ENCODE measurements at places on chromosomes 7 and 10.

GRCh38 chr7:133836666-133837065 is 290.5 kb upstream of the LRGUK start:
- DNase-seq: no peak

- DNase-seq: no peak
These were observed 155.3 kb upstream of the FRMD4A start for GRCh38 chr10:14485986-14486385.

DNA sequence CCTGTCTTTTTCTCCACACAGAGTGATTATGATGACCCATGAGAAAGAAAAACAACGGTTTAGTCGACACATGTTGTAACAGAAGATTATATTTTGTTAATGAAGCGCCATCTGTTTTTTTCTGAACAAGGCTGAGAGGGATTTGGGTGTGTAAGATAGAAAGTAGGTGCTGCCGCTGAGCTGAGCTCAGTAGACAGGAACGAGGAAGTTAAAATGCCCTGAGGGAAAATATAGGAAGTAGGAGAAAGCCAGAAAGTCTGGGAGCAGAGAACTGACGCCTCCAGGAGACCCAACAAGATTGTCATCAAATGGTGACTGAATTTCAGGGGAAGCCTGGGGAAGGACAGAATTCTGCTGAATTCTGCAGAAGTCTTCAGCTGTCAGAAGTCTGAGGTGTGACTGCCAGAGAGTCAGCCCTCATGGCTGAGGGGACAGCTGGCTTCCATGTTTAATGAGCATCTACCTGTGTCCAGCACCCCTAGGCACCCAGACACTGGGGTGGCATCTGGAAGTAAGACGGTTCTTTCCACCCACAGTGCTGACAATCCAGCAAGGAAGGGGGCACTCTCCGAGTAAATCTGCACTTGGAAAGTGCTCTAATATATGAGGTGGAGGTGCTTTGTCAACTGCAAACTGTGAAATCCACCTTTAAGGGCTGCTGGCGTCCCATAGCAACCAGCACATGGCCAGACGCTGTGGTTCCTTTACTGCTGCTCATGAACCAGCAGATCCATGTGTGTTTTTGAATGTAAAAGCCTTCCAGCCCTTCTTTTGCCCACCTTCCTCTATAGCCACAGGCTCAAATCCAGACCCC is 12.5 kb upstream of the TSPAN15 start:
- no peak for DNase-seq

DNA sequence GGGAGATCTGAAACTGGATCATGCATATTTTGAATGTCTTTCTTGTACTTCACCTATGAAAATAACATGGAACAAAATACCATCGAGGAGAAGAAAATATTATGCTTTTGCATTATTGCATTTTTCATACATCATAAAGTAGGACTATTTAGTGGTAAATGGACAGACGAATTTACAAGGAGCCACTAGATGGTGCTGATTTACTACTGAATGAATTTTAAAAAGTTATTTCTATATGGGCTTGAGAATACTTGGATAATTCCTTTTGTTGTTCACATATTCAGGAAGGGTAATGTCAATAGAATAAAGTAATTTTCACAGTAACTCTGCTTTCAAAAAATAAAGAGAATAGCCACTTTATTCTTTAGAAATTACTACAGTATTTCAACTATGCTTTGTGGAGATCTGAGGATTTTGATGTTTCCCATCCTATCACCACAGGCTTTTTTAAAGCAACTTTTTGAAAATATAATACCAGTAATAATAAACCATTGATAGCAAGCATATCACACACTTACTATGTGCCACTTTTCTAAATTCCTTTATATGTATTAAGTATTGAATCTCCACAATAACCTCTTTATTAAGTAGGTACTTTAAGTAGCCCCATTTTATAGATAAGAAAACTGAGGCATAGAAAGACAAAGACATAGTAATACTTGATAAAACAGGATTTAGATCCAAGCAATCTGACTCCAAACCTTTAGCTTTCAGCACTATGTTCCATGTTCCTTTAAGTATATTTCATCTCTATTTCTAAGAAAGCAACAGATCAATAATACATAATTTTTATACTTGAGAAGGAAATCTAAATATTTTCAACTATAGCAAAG is 38.6 kb downstream of the NEBL start:
- DNase-seq: no peak

DNA sequence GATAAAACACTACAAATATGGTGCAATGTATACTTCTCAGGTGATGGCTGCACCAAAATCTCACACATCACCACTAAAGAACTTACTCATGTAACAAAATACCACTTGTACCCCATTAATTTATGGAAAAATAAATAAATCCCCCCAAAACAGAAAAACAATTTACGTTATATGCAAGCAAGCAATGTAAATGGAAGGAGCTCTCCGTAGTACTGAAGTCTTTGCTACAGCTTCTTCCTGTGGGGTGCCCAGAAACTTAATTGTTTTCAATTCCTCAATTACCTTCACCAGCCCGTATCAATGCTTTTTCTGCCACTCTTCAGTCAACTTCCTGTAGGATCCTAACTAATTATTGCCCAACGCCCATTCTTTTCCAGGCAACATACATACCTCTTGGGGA is 138.1 kb downstream of the RELN start:
- DNase-seq: no peak
